ENCODE measurements at places on chromosomes 16 and 17.

DNA sequence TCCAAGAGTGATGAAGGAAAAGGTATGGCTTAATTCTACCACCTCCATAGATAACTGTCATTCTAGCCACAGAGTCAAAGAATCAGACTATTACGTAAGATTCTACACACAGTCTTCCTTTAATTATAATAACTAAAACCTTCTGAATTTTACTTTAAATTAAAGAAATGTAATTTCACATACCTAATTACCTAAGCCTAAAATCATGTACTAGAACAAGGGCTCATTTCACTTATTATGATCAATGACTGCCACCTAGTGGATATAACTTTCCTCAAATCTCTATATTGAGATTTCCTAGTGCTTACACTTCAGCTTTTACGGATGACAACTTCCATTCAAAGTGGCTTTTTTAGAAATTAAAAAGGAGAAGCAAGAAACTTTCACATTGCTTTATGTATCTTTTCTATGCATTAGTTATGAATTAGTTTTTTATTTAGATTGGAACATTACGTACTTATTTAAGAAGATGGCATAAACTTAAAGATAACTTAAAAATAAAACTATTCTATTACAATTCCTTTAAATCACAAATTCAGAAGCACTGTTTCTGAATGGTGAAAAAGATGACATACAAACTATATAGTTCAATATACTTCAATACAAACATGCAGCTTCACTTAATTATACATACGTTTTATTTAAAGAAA, 18.2 kb upstream of the ABCA10 start:
- peak; percentile 46 for DNase-seq

GRCh38 chr17:82301300-82301915, 16.0 kb downstream of the CD7 start:
- DNase-seq: no peak

DNA sequence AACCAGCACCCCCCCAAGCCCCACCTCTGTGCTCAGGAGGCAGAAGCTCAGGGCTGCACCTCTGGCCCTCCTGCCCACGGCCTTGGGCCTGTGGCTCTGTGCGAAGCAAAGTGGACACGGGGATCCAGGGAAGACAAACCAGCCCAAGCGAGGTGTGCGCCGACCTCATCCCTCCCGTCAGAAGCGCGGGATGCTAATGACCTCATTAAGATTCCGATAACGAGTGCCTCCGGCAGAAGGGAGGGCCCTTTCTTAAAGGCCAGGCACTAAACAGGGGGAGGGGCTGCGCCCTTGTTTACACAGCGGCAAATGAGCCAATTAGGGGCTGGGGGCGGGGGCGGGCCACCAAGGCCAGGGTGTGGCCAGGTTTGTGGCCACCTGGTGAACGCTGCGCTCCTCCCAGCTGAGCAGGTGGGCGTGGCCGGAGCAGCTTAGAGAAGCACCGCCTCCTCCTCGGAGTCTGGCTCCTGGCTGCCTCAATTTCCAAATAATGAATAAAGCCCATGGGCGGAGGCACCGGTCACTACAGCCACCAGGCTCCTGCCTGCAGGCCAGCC, 3.2 kb downstream of the CBX4 start:
- no peak for DNase-seq

DNA sequence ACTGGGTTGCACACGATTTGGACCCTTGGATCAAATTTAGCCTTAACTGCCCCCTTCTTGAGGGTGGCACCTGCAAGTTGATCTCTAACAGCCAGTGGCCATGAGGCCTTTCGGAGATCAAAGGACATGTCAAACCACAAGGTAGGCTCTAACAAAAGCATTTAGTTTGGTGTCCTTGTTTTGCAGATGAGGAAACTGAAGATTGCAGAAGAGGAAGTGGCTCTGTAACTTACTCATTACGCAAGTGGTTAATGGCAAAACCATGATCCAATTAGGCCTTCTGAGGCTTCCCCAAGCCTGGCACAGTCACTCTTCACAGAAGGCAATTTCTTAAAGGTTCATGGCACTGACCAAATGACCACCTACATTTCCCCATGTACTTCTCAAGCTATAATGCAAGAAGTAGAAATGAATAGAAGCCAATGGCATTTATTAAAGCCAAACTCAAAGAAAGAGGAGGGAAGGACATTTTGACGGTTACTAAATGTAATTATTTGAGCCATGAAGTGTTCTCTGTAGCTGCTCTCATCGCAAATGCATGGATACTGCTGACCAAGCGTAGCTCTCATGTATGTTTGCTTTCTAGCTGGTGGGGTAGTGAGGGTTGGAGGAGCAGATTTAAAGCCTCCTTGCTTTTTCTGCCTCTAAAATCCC, 32.8 kb upstream of the ABCC12 start:
- no peak for DNase-seq

- no peak for DNase-seq
These were observed 32.6 kb downstream of the CDRT15 start for GRCh38 chr17:14204084-14204483.

DNA sequence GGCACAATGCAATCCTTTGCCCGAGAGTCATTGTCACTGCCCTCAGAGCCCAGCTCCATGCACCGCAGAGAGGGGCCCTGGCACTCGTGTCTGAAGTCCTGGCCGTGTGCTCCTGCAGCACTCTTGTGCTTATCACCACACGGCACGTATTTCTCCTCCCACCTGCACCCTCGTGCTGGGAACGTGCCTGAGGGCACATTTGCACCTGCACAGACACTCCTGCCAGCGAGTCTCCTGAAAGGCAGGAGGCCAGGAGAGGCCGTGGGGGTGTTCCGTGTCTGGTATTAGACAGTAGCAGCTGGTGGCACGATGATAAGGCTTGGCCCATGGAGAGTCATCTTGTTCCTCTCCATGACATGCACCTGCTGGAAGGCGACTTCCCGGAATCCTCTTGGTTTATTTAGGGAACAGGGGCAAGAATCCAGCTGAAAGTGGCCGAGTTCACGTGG, 3.4 kb upstream of the ACSF3 start:
- DNase-seq: no peak

DNA sequence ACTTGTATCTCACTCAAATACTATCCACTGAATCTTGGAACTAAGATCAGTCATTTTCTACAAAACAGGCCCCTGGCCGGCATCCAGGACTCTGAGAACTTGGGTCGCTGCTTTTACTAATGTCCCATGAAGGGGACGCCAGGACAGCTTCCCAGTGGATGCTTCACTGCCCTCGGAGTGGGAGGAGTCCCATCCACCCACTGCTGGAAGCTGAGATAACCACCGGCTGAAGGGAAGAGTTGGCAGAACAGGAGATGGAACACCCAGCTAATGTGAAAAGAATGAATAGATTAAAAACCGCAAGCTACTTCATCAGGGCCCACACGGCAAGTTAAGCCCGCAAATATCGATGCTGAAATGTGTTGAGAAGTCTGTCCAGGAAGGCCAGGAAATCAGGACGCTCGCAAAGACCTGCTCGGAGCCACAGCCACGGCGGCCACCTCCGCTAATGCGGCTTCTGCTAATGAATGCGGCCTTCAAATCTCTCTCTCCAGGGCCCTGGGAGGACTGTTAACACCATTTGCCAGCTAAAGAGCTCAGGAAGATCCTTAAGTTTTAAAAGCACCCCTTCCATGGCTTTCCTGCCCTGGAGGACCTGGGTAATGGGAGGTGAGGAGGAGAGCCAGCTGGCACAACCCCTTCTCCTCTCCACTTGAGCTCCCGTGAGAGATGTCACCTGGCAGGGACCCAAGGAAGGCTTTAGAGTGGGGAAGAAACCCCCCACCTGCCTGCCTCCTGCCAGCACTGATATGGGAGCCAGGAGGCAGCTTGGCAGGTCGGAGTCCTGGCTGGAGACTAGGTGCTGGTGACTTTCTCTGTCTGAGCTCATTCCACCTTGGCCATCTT, 226.6 kb upstream of the RPL38 start:
- peak; percentile 8 for DNase-seq

DNA sequence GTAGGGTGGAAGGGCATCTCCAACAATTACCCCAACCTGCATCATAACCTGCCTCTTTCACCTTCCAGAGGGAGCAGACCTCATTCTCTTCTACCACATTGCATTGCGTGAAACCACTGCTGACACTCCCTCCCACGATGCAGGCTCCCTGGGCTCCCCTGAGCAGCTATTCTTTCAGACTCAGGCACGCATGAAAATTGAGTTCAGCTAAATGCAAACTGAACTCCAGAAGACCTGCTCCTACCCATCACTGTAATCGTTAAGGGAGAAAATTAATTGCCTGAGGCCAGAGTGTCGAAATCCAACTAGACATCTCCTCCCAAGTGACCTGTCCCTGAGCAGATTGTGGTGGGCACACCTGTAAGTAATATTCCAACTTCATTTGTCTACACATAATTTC, 186.0 kb downstream of the GRIN2A start:
- DNase-seq: no peak

GRCh38 chr16:67068212-67068753, 39.3 kb downstream of the CBFB start:
- no peak for DNase-seq

GRCh38 chr16:65769055-65769465, 597.4 kb upstream of the CDH5 start:
- no peak for DNase-seq

GRCh38 chr17:34670618-34671017, 91.2 kb downstream of the TMEM132E start:
- no peak for DNase-seq

All from fibroblast of skin of right quadriceps (primary cell).